Activated CD8-positive, alpha-beta memory T cell treated with anti-CD3 and anti-CD28 coated beads, Interleukin-2, amount 50 U/mL, for 4 hours (primary cell): ENCODE measurements at places on chromosomes 1 and 21.

- DNase-seq: peak; percentile 66
These were observed 5.3 kb upstream of the SLC6A9 start for GRCh38 chr1:44036409-44037139.

- DNase-seq: no peak
These were observed 1.5 kb downstream of the B4GALT2 start for GRCh38 chr1:43980255-43981134.

- DNase-seq: no peak
These were observed 66.1 kb downstream of the TENT5C start for GRCh38 chr1:117671781-117672501.

GRCh38 chr1:113765306-113766230 lies 6.3 kb upstream of the PHTF1 start:
- DNase-seq: no peak

GRCh38 chr1:173496757-173497320 lies 19.7 kb downstream of the PRDX6 start:
- no peak for DNase-seq

DNA sequence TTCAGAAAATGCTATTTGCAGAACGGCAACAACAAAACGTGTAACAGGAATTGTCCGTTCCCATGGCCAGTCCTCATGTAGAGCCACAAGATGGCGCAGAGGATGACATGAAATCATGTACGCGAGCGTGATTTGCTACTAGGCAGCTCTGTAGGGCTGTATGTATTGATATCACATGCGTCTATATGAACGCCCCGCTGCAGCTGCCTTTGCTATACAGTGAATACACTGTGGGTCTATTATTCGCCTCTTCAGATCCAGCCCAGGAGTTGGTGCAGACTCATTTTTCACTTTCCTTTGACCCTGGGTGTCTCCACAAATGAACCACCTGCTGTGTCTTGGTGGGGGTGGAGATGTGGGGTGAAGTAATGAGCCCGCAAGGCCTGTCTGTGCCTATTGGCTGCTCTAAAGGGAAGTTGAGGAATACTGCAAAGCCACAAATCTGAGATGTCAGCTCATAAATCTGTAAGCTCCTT lies 361.5 kb downstream of the KIF26B start:
- DNase-seq: no peak

DNA sequence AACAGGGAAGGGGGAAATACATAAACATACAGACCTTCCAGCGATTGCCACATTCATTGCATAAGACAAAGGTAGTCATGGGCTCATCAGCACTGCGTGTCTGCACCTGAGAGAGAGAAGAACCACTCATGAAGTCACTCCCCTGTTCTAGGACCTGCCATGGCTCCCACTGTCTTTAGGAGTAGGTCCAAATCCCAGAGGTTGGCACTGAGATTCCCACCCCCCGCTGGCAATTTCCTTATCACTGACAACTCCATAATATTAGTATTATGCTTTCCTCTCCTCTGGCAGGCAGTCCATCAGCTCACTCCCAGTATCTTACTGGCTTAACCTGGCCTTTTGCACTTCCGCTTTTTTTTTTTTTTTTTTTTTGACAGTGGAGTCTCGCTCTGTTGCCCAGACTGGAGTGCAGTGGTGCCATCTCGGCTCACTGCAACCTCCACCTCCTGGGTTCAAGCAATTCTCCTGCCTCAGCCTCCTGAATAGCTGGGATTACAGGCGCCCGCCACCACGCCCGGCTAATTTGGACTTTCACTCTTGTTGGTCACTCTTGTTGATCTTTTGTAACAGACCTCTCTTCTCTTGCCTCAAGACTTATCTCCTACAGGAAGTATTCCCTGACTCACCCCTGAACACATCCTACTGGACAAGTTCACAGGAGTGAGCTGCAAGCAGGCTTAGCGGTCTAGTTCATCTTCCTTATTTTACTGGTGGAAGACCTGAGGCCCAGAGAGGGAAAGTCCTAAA lies 14.8 kb upstream of the ZNF436 start:
- DNase-seq: no peak

GRCh38 chr1:232620356-232620969 lies 9.5 kb downstream of the SIPA1L2 start:
- DNase-seq: no peak

- no peak for DNase-seq
These were observed 24.4 kb downstream of the TBX15 start for GRCh38 chr1:118963456-118964430.

DNA sequence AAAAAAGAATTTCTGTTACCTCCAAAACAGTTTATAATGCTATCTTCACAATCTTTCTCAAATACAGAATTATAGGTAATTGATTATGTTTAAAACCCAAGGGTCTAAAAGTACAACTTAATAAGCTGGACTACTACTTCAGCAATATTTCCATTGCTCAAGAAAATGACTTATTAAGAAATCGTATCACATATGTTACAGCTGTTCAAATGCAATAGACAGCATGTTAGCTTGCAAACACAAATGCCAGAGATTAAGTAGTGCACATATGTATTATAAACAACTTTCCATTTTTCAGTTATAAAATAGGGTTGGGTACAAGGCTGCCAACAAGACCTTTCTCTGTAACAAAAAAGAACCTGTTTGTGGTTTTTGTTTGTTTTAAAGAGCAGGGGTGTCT lies 211.0 kb upstream of the DMRTA2 start:
- no peak for DNase-seq

DNA sequence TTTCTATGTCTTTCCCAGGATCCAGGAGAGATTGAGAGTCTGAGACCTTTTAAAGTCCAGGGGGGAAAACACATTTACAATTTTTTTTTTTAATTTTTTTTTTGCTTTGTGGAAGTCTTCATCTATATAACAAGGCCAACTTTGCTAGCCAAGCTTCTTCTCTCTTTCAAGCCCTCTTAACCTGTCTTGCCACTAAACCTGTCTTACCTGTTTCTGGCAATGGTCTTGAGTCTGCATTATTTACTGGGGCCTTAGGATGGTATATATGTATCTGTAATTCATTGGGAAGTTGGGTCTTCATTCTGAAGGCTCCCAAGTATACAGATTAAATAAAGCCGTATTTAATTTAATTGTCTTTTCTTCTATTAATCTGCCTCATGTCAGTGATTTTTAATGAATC lies 750.9 kb upstream of the B3GALT2 start:
- no peak for DNase-seq

DNA sequence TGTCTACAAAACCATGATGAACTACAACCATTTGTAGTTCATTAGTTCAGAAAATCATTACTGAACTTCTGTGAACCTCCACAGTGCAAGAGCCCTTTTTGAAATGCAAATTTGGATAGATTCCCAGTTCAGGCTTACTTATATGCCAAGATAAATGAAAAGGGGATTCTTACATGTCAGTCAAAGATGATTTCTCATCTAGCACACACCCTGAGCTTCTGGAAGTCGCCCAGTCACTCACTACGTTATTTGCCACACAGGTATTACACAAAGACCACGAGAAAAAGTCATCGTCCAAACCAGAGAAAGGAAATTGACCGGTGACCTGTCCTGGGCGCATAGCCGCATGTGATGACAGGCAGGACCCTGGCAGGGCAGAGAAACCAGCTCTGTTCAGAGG lies 41.8 kb downstream of the ETS2 start:
- DNase-seq: no peak
